ENCODE measurements at places on chromosomes 3 and 15.

GRCh38 chr3:79041621-79042020 is 726.2 kb downstream of the ROBO1 start:
- no peak for DNase-seq

DNA sequence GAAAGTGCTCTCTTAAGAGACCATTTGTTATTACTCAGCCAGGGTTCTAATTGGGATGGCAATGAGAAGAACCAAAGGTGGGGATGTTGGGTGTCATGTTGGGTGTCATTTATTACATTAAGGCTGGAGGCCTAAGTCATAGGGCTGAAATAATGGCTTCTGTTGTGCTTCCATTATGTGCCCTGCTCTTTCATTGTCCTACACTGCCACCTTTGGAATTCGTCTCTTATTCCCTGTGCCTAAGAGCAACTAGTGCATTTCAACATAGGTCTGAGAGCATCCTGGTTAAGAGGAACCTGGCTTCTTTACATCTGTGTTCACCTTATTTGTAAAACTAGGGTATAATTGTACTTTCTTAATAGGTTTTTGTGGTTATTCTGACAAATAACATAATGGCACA is 32.2 kb downstream of the RIOX2 start:
- peak; percentile 16 for DNase-seq

DNA sequence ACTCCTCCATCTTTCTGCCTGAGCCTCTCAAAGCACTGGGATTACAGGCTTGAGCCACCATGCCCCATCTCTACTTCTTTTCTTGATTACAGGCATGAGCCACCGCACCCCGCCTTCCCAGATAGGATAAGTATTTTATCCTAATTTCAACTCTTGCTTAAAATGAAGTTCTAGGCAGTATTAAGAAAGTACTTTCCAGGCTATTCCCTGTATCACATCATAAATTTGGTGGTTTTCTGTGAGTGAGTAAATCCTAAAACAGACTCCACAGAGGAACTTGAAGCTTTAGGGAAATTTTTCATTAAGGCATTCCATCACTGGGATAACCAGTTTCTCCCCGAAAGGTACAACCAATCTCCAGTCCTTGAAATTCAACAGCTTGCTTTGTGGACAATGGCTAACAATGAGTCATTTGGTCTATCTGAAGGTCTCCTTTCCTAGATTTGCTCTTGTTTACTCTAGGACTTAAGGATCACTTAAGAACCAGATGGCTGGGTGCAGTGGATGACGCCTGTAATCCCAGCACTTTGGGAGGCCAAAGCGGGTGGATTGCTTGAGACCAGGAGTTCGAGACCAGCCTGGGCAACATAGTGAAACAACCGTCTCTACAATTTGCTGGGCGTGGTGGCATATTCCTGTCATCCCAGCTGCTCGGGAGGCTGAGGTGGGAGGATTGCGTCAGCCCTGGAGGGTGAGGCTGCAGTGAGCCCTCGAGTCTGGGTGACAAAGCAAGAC is 49.7 kb upstream of the SKIL start:
- peak; percentile 20 for DNase-seq

- no peak for DNase-seq
These were observed 12.6 kb downstream of the MRAS start for GRCh38 chr3:138360869-138361525.

DNA sequence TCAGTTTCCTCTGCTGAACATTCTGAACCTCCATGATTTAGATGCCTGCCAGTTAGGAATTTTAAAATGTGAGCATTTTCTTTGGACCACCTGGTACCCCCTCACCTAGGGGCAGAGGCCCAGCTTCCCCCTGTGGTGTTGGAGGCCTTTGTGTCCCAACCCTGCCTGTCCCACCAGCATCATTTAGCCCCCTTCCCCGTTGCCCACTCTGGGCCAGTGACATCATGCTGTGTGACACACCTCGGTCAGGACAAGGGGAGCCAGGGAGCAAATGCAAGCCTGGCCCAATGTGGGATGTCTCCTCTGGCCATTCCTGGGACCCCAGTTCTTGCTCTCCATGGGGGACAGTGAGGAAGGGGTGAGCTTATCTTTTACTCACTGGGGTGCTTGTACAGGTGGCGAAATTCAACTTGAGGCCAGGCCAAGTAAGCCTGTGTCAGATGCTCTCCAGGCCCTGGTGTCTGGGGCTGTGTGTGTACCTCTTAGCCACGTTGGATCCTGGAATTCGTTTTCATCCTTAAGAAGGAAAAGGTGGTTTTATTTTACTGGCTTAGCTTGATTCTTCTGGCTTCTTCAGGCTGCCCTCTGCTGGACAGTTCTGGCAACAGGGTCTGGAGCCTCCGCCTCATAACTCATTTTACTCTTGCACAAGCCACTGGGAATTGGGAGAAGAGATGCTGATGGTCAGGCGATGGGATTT is 49.7 kb upstream of the MYZAP start:
- peak; percentile 93 for DNase-seq

GRCh38 chr3:15332405-15333098 is at the start of gene SH3BP5:
SH3BP5 (minus strand) TSS chr3:15332586; CDS start chr3:15332408, 178 bp downstream.
- peak; percentile 93 for DNase-seq

GRCh38 chr3:64319391-64319790 is 94.1 kb upstream of the PRICKLE2 start:
- DNase-seq: no peak

- peak; percentile 89 for DNase-seq
These were observed 35.7 kb upstream of the TMOD3 start for GRCh38 chr15:51793521-51794305.
